ENCODE measurements at places on chromosomes 12 and 14. TPM values are rescaled to one million over a fixed set of nuclear protein-coding genes. Genes with fewer than 3 reads are reported as not detected.

The ASIC1 gene
- 0.07 TPM for total RNA-seq

The PLEK2 gene
- total RNA-seq: 12.7 TPM

The SEL1L gene
- total RNA-seq: 66.2 TPM

The STON2 gene
- 23.7 TPM for total RNA-seq

The SRSF5 gene
- 151 TPM for total RNA-seq

The PPP1CC gene
- 35.9 TPM for total RNA-seq

GRCh38 chr12:52316701-52317100, 4.5 kb downstream of the KRT83 start:
- no peak for DNase-seq

GRCh38 chr14:98638366-98638765, 633.6 kb downstream of the BCL11B start:
- no peak for DNase-seq

GRCh38 chr14:78240567-78240966, 70.4 kb downstream of the NRXN3 start:
- DNase-seq: no peak

- no peak for DNase-seq
These were observed 6.5 kb upstream of the TMBIM4 start for GRCh38 chr12:66176105-66176900.

DNA sequence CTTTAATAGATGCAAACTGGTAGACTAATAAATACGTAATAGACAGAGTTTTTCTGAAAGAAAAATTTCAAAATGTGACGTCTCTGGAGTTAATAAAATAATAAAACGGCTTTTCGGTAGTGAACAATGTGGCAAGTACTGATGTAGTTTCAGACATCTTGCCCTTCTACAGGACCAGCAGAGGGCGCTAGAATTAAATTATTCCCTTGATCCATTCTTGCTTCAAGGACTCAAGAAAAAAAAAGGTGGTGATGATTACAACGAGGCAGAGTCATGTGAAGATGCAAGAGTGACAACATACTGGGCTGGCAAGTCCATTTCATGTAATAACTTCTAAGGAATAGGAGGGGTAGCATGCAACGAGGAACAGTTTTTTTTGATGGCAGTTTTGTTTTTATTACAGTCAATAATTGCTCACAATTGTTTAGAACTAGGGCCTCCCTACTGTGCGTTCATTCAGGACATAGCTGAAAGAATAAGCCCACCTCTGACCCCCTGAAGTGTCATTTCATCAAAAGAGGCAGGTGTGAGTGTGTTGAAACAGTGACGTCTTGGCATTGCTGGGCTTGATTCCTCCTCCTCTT, 101.0 kb upstream of the GZMB start:
- no peak for DNase-seq

- DNase-seq: no peak
These were observed 244.7 kb upstream of the KRR1 start for GRCh38 chr12:75756111-75756510.

DNA sequence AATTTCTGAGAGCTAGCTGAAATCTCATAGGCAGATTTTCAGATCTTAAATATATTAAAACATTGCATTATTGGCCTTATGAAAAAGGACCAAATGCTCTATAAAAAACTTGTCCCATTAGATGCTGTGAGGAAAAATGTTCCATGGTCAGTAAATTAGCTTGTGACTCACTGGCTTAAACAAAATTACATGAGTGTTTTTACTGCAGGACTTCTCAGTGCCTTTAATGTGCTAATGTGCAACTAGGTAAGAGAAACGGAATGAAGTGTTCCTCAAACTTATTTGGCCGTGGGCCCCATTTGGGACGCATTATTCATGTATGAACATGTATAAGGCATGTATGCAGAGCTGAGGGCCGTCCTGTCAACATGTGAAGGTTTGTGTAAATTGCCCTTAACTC, 41.7 kb downstream of the MYRFL start:
- no peak for DNase-seq

GRCh38 chr12:40566271-40566670, 126.0 kb upstream of the CNTN1 start:
- DNase-seq: no peak
